ENCODE measurements at places on chromosomes 5 and 9.

GRCh38 chr9:2180154-2180553 lies 165.0 kb downstream of the SMARCA2 start:
- DNase-seq, result no peak

- DNase-seq, result no peak
Observed at GRCh38 chr5:177357146-177357458, 622 bp upstream of the RGS14 start.

DNA sequence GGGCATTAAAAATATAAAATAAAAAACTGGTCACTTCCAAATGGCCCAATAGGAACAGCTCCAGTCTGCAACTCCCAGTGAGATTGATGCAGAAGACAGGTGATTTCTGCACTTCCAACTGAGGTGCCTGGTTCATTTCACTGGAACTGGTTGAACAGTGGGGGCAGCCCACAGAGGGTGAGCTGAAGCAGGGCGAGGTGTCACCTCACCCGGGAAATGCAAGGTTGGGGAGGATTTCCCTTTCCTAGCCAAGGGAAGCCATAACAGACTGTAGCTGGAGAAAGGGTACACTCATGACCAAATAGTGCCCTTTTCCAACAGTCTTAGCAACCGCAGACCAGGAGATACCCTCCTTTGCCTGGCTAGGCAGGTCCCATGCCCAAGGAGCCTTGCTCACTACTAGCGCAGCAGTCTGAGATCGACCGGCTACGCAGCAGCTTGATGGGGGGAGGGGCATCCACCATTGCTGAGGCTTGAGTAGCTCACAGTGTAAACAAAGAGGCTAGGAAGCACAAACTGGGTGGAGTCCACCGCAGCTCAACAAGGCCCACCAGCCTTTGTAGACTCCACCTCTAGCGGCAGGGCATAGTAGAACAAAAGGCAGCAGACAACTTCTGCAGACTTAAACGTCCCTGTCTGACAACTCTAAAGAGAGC lies 12.7 kb downstream of the RLN1 start:
- no peak for DNase-seq

- DNase-seq, result no peak
Observed at GRCh38 chr9:107949061-107949460, 459.5 kb upstream of the KLF4 start.

- no peak for DNase-seq
Observed at GRCh38 chr9:75604661-75605060, 285.8 kb upstream of the PCSK5 start.
